Subcutaneous preadipocyte (primary cell): ENCODE measurements at places on chromosomes 12 and 14. TPM values are rescaled to one million over a fixed set of nuclear protein-coding genes. Genes with fewer than 3 reads are reported as not detected.

Gene SLC25A47
- total RNA-seq: not detected in 2 replicates

Gene RASSF8
- 69.4 and 118 TPM in 2 replicates for total RNA-seq

Gene DNAJC22
- total RNA-seq: 0.20 TPM in 1 of 2 replicates, not detected in the other

Gene BLTP3B
- 56.1 and 58.4 TPM in 2 replicates for total RNA-seq

Gene AVPR1A
- total RNA-seq: 0.37 TPM in 1 of 2 replicates, not detected in the other

Gene FICD
- total RNA-seq: 2.9 and 5.3 TPM in 2 replicates

Gene PLA2G1B
- not detected in 2 replicates for total RNA-seq

Gene USP15
- 58.1 and 60.8 TPM in 2 replicates for total RNA-seq

Gene TAS2R9
- total RNA-seq: 0.20 TPM in 1 of 2 replicates, not detected in the other

Gene EP400
- 11.4 and 15.2 TPM in 2 replicates for total RNA-seq

Gene GPR68
- total RNA-seq: 2.2 and 6.6 TPM in 2 replicates

Gene PKP2
- total RNA-seq: not detected in 2 replicates

Gene RND1
- under 0.01 TPM in 2 replicates for total RNA-seq

Gene LRCOL1
- not detected in 2 replicates for total RNA-seq

Gene NDRG2
- total RNA-seq: 1.1 TPM in 1 of 2 replicates, not detected in the other

Gene ABCC9
- total RNA-seq: 5.9 and 12.5 TPM in 2 replicates

Gene CCDC85C
- total RNA-seq: 0.20 and 0.37 TPM in 2 replicates

Gene ESRRB
- 0.37 TPM in 1 of 2 replicates, not detected in the other for total RNA-seq

Gene JPH4
- total RNA-seq: not detected in 2 replicates

Gene PLEKHG7
- total RNA-seq: not detected in 2 replicates

Gene MTRFR
- total RNA-seq: 4.8 and 7.2 TPM in 2 replicates

Gene RPS6KA5
- 0.37 and 0.78 TPM in 2 replicates for total RNA-seq

Gene RPL10L
- not detected in 2 replicates for total RNA-seq

Gene KCNH5
- not detected in 2 replicates for total RNA-seq

Gene CDH24
- total RNA-seq: 2.2 and 3.3 TPM in 2 replicates

Gene GOLGA3
- 67.2 and 110 TPM in 2 replicates for total RNA-seq

Gene PGAM5
- total RNA-seq: 40.8 and 77.4 TPM in 2 replicates

Gene GNB3
- 1.1 and 2.2 TPM in 2 replicates for total RNA-seq

Gene ASB2
- under 0.01 TPM in 1 of 2 replicates, not detected in the other for total RNA-seq

Gene PRR4
- 2.2 and 3.9 TPM in 2 replicates for total RNA-seq

Gene C14orf93
- total RNA-seq: 9.4 and 10.7 TPM in 2 replicates

Gene GRIN2B
- not detected in 2 replicates for total RNA-seq

Gene TNS2
- total RNA-seq: 106 and 116 TPM in 2 replicates

Gene KCNJ8
- total RNA-seq: 0.59 and 2.2 TPM in 2 replicates

Gene AQP6
- total RNA-seq: not detected in 2 replicates

Gene ZNF140
- total RNA-seq: 11.0 and 16.4 TPM in 2 replicates

Gene CLEC1B
- total RNA-seq: not detected in 2 replicates

Gene CCDC197
- total RNA-seq: not detected in 2 replicates

Gene LUM
- 56.2 and 67.2 TPM in 2 replicates for total RNA-seq

Gene PPP1R1A
- not detected in 2 replicates for total RNA-seq

Gene TMEM132C
- total RNA-seq: under 0.01 TPM in 1 of 2 replicates, not detected in the other

Gene FOXG1
- total RNA-seq: under 0.01 and 0.20 TPM in 2 replicates

Gene CNPY2
- 58.8 and 92.6 TPM in 2 replicates for total RNA-seq

Gene ACVR1B
- 12.5 and 12.9 TPM in 2 replicates for total RNA-seq

Gene CHFR
- 37.5 and 38.5 TPM in 2 replicates for total RNA-seq

Gene MYH6
- not detected in 2 replicates for total RNA-seq
